ENCODE measurements at places on chromosomes 5 and 9.

DNA sequence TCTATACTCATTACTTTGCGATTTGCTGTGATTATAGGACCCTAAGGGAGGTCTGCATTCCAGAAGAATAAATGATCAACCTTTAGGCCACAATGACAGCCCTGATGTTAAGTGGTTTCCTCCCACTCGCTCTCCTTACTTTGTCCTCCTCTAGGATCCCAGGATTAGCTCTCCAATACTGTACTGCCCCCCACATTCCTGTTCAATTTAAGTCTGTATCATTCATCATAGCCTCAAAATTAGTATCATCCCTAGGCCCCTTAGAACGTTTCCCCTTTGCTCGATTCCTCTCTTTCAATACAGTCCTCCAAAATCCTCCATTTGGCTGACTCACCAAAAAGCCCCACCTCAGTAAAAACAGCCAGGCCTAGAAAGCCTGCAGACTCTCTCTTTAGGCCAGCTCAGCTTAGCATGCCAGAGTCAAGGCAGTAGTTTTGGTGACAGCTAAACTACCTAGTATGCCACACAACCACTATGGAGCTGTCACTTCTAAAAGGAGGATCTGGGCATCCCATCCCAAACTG is 24.4 kb downstream of the RNF145 start:
- peak; percentile 87 for DNase-seq

DNA sequence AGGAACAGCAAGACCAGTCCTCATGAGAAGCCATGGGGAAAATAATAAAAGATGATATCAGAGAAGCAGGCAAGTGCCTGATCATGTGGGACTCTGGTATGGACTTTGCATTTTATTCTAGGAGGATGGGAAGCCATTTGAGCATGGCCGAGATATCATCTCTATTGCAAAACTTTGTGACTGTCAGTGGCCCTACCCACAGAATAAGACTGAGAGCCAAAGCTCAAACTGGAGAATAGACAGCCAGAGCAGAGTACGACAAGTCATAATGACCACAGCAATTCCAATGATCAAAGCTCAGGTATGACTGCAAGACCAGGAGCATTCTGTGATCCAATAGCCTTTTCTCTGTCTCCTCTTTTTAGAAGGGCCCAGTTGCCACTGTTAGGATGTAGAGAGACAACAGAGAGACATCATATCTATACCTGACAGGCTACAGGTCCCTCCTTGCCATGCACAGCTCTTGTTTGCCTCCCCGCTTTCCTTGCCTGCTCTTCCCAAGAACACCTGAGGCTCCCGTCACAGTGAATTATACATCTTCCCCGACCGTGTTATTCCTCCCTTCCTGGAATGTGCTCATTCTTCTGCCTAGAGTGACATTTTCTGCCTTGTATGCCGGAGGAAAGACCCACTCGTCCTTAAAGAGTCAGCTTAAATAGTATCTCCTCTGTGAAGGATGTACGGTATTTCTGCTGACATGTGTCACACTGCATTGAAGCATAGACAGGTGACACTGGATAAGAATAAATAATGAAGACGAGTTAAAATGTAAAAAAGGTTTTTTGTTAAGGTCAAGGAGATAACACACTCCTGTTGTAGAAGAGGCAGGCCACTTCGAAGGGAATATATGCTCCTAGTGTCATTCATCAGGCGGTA is 248.7 kb upstream of the MAP3K1 start:
- DNase-seq = no peak

DNA sequence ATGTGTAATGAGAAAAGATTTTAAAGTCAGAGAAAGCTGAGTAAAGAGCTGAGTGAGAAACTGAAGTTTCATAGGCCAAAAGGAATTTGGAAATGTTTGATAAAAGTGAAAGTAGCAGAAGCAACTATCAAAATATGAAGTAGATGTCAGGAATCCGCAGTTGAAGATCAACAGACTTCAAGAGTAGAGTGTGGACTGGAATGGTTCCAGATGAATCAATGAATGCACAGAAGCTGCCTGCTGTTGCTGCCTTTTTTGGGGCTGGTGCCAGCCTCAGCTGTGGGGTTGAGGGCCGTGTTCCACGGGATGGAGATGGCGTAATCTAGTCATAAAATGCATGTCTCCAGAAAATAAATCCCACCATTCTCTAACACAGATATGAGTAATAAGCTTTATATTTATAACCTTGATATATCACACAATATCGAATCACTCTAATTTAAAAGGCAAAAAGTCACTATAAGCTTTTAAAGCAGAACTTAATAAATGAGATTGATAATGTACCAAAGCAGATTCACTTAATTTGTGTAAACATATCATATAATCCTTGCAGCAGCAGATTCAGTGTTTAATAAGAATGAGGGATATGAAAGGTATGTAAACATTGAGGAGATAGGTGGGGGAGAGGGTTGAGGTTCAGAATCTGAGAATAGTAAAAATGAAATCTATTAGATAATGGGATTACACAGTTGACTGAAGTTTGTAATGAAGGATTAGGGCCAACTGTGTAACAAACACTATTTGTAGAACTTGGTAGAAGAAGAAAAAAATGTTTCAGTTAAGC is 652.3 kb upstream of the FTMT start:
- peak; percentile 76 for DNase-seq

- no peak for DNase-seq
These were observed 7.0 kb downstream of the FAM53C start for GRCh38 chr5:138344887-138345622.

DNA sequence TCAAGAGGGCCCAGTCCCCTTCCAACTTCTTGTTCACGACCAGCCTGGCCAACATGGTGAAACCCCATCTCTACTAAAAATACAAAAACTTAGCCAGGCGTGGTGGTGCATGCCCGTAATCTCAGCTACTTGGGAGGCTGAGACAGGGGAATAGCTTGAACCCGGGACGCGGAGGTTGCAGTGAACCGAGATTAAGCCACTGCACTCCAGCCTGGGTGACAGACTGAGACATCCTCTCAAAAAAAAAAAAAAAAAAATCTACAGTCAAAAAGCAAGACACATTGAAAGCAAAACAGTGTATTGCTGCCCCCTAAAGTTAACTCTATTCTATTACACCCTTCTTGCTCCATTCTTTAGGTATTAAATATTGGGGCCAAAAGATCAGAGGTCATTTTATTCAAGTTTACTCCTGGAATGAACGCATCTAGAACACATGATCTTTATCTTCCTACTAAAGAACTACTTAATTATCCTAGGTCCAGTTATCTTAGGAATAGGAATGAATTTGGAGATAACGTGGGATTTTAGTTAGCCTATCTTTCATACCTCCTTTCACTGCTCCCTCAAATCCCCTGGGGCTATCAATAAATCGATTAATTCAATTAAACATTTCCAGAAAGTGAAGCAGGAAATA is 2.4 kb downstream of the ATG12 start:
- DNase-seq = peak; percentile 69

GRCh38 chr9:90842996-90843395 is 41.4 kb downstream of the SYK start:
- no peak for DNase-seq

- DNase-seq = peak; percentile 75
These were observed 380.3 kb upstream of the ACTBL2 start for GRCh38 chr5:57862942-57863341.

GRCh38 chr9:69044240-69045219 is 9.0 kb downstream of the FXN start:
- peak; percentile 19 for DNase-seq

- DNase-seq = no peak
These were observed 1571.3 kb downstream of the MAT2B start for GRCh38 chr5:165076686-165077085.

- DNase-seq = no peak
These were observed 111.1 kb downstream of the ASTN2 start for GRCh38 chr9:117303643-117304230.

DNA sequence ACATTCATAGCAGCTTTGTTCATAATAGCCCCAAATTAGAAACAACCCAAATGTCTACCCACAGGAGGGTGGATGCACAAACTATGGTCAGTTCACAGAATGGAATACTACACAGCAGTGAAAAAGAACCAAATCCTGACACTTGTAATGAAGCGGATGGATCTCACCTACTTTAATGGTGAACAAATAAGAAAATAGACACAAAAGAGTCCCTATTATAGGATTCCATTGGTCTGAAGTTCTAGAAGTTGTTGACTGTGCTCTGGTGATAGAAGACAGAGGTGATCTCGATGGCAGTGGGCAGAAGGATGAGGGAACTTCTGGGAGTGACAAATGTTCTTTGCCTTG is 20.6 kb upstream of the LAMC3 start:
- no peak for DNase-seq

DNA sequence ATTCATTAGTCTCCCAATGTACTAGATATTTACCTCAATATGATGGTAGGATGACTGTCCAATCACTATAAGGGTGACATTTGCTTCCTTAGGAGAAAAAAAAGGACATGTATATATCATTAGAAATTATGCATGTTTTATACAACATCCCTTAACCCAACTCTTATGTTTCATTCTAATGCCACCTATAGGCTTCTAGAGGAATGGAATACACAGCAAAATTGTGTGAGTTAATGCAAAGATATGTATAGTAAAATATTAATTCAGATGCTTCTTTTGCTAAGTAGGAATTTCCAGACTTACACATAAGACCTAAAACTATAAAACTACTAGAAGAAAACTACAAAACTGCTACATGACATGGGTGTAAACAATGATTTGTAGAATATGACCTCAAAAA is 3.5 kb downstream of the PRXL2C start:
- peak; percentile 63 for DNase-seq

- no peak for DNase-seq
These were observed 1085.4 kb upstream of the CDH6 start for GRCh38 chr5:30108051-30108450.

GRCh38 chr5:14757850-14758249 is 93.3 kb downstream of the OTULIN start:
- DNase-seq = no peak

- DNase-seq = peak; percentile 30
These were observed 109.9 kb downstream of the DROSHA start for GRCh38 chr5:31421806-31422586.

DNA sequence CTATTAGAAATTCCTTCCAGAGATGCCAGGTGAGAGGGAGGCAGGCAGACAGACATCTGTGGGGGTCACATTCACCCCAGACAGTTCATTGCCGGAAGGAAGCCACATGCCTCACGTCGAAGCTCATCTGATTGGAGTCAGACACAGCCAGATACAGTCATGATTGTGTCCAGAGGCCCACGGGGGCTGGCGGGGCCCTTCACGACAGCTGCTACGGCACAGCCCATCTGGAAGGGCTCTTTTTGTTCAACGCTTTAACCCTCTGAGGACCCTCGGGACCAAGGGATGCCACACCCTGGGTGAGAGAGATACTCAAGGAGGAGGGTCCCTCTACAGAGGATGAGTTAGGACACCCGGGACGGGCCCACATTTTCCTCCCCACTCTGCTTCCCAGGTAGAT is 31.9 kb upstream of the GABRP start:
- no peak for DNase-seq

- DNase-seq = peak; percentile 38
These were observed 54.8 kb upstream of the HMHB1 start for GRCh38 chr5:143757116-143757515.

- no peak for DNase-seq
These were observed 707 bp upstream of the RIMOC1 start for GRCh38 chr5:41903382-41903891.

GRCh38 chr9:136437430-136437829 is 2.2 kb downstream of the INPP5E start:
- peak; percentile 69 for DNase-seq

DNA sequence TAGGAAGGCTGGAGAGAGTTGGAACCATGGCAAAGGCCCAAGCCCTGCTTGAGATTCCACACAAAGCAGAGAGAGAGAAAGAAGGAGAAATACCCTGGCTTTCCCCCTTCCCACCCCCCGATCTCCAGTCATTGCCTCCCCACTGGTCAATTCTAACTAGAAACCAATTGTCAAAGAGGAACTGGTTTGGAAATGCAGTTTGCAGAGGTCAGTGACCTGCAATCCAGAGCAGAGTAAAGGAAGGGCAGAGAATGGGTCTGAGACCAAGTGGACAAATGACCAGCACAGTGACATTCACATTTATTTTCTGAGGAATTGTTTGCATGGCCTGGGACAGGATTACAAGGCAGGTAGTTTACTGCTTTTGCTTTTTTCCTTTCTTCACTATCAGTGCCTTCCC is 37.5 kb upstream of the ZFYVE16 start:
- DNase-seq = no peak
